Esophagus muscularis mucosa (tissue), 4 donors: ENCODE measurements at places on chromosomes 13 and 19. TPM values are rescaled to one million over a fixed set of nuclear protein-coding genes. Genes with fewer than 3 reads are reported as not detected.

DNA sequence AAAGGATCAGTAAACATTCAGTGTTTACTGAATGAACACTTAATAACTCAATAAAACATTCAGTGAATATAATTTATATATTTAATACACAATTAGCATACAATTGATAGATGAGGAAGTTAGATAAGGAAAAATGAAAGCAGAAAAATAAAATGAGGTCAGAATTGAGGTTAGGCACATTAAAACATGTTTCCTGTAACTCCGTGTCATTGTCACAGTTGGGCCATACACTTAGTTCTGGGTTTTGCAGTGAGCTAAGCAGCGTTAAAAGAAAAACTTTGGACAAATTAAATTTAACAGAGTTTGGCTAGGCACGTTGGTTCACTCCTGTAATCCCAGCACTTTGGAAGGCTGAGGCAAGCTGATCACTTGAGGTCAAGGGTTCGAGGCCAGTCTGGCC is 71.4 kb downstream of the MIPEP start:
- H3K4me3 ChIP-seq: no peak overlapping the region
- no peaks in the 10 kb centered on the region for H3K4me1 ChIP-seq
- peaks cover 4% of the 10 kb centered on the region for H3K36me3 ChIP-seq
- no peak overlapping the region for H3K27ac ChIP-seq
- no peaks in the 10 kb centered on the region for H3K27me3 ChIP-seq

- no peak for DNase-seq
- no peaks in the 10 kb centered on the region for H3K27me3 ChIP-seq
These were observed 7.0 kb upstream of the EPOR start for GRCh38 chr19:11390933-11391680.

- H3K4me3 ChIP-seq: no peak overlapping the region
- no peaks in the 10 kb centered on the region for H3K4me1 ChIP-seq
- DNase-seq: no peak
- no peak overlapping the region for H3K27ac ChIP-seq
These were observed 6.9 kb upstream of the ZNF431 start for GRCh38 chr19:21134934-21135366.

GRCh38 chr19:13865571-13866462 is 11.1 kb upstream of the NANOS3 start:
- peak; percentile 87 for DNase-seq
- H3K27ac ChIP-seq: peak overlapping the region; percentile 85
- peak overlapping the region; percentile 84 for H3K4me3 ChIP-seq
- H3K36me3 ChIP-seq: no peaks in the 10 kb centered on the region

GRCh38 chr19:49486232-49486631 is 1.2 kb upstream of the RPL13A start:
- no peak overlapping the region for H3K4me3 ChIP-seq
- H3K4me1 ChIP-seq: peaks cover 17% of the 10 kb centered on the region
- no peaks in the 10 kb centered on the region for H3K27me3 ChIP-seq
- peak overlapping the region; percentile 90 for H3K27ac ChIP-seq
- DNase-seq: no peak

- H3K4me3 ChIP-seq: no peak overlapping the region
- H3K27ac ChIP-seq: no peak overlapping the region
- peaks cover 58% of the 10 kb centered on the region for H3K36me3 ChIP-seq
These were observed 6.2 kb downstream of the ZNF416 start for GRCh38 chr19:57572415-57572947.

DNA sequence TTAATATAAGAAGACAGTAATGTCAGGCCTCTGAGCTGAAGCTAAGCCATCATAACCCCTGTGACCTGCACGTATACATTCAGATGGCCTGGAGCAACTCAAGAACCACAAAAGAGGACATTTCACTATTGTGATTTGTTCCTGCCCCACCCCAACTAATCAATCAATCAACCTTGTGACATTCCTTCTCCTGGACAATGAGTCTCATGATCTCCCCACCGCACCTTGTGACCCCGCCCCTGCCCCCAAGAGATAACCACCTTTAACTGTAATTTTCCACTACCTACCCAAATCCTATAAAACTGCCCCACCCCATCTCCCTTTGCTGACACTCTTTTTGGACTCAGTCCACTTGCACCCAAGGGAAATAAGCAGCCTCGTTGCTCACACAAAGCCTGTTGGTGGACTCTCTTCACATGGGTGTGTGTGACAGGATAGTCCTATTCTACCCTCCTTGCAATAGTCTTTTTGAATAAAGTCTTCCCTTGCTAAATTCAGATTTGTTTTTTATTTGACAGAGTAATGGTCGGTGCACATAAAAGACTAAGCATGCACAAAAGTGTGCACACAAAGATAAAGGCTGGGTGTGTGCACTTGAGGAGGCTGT is 14.0 kb downstream of the CD70 start:
- no peak overlapping the region for H3K4me3 ChIP-seq
- no peak overlapping the region for H3K27ac ChIP-seq
- DNase-seq: no peak
- no peaks in the 10 kb centered on the region for H3K36me3 ChIP-seq

DNA sequence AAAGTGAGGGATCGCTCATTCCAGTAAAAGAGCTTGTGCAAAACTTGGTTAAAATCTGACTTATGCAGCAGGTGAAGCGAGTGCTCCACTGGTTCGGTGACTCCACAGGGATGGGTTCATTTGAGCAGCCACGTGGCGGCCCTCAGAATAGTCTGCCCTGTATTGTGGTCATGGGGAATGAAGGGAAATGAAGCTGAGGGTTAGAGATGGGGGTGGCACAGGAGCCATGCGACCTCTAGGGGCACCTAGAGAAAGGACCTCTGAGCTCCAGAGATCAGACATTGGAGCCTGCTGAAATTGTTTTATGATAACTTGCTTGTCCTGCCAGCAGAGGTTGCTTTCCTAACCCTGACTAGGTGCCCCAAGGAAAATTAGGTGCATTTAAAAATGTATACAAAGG is 26.6 kb downstream of the CBY2 start:
- H3K4me1 ChIP-seq: no peaks in the 10 kb centered on the region
- H3K36me3 ChIP-seq: no peaks in the 10 kb centered on the region
- H3K27me3 ChIP-seq: no peaks in the 10 kb centered on the region
- no peak overlapping the region for H3K4me3 ChIP-seq

DNA sequence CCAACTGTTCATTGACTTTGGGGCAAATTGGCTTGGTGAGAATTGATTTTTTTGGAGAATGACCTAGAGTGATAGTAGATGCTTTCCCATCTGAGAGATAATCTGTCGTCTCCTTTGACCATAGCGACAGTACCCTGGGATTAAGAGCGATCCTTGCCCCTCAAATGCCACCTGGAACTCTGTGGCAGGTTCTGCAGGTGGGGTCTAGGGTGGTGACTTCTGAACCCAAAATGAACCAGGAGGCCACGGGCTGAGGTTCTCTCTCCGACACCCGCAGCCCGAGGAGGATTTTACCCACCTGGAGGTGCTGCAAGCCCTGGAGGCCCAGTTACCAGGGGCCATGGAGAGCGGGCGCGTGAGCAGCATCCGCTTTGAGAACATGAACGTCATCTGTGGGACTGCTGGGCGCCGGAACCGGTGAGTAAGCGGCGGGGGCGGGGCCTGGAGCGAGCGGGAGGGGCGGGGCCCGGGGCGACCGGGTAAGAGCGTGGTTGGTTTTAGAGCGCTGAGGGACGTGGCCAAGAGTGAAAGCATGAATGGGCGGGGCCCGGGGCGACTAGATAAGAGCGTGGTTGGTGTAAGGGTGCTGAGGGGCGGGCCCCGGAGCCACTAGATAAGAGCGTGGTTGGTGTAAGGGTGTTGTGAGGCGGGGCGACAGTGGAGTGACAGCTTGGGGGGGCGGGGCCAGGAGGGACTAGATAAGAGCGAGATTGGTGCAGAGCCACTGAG is 8.6 kb downstream of the C19orf81 start:
- DNase-seq: peak; percentile 93
- H3K4me1 ChIP-seq: peaks cover 19% of the 10 kb centered on the region
- H3K27me3 ChIP-seq: peaks cover 99% of the 10 kb centered on the region
- no peaks in the 10 kb centered on the region for H3K36me3 ChIP-seq
- no peak overlapping the region for H3K27ac ChIP-seq

GRCh38 chr13:114004420-114005205 is 30.7 kb upstream of the C13orf46 start:
- peaks cover 10% of the 10 kb centered on the region for H3K36me3 ChIP-seq
- no peak overlapping the region for H3K27ac ChIP-seq
- H3K4me1 ChIP-seq: no peaks in the 10 kb centered on the region
- peak; percentile 94 for DNase-seq
- H3K27me3 ChIP-seq: no peaks in the 10 kb centered on the region
- H3K4me3 ChIP-seq: no peak overlapping the region

DNA sequence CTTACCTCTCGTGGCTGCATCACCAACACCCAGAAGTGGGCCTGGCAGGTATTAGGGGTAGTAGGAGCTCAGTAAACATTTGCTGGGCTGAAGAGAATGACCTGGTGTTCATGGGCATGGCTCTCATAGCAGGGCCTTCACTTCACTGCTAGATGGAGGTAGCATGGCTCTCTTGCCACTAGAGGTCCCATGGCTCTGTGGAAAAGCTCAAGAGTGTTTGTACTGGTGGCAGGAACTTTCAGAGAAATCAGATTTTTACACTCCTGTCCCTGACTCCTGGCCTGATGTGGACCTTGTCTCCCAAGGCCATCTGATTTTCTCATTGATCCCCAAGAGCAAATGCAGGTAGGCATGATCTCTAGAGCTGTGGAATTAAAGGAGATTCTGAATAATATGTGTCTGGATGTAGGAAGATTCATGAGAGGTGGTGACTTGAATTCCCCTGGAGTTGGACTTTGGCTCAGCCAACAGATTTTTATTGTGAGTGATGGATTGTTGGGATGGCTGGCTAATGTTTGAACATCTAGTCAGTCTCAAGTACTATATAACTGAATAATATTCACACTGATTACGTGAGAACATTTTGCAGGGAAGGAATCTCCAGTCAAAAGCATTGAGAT is 5.7 kb downstream of the ZNF574 start:
- H3K27ac ChIP-seq: no peak overlapping the region
- peaks cover 26% of the 10 kb centered on the region for H3K36me3 ChIP-seq
- H3K4me3 ChIP-seq: no peak overlapping the region
- peaks cover 28% of the 10 kb centered on the region for H3K4me1 ChIP-seq
- no peaks in the 10 kb centered on the region for H3K27me3 ChIP-seq

GRCh38 chr19:6023085-6023682 is 45.2 kb upstream of the RANBP3 start:
- DNase-seq: no peak
- peak overlapping the region; percentile 67 for H3K27ac ChIP-seq
- H3K27me3 ChIP-seq: no peaks in the 10 kb centered on the region
- H3K36me3 ChIP-seq: peaks cover 63% of the 10 kb centered on the region

DNA sequence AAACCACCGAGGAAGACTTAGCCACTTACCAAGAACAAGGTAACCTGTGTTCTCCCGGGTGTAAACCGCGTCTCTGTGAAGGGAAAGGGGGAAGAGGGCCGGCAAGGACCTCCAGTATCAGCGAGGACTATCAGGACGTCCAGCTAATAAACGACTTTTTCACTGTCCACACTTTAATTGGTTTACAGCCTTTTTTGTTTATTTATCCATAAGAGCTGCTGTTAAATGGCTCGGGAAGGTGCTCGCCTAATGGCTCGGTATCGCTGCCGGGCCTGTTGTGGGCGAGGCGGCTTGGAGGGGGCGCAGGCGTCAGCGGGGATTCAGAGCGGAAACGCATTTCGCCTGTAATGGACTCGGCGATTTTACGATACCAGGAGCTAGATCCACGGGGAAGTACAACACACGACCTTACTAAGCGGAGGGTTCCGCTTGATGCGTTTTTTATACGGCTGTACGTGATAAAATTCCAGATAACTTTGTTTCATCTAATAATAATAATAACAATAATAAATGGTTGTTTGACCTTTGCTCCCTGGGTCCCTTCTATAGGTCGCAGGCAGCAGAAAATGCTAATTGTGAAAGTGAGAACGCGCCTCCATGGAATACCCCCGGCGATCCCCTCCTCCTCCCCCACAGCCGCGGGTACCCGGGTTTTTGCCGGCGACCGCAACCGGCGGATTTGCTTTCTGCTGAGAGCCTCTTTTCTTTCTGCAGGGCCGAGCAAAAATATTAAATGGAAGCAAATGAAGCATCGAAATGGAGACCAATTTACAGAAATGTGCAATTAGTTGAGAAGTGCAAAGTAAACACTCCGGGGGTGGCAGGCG is 2.5 kb upstream of the PDX1 start:
- peaks cover 25% of the 10 kb centered on the region for H3K4me1 ChIP-seq
- no peaks in the 10 kb centered on the region for H3K36me3 ChIP-seq
- H3K27me3 ChIP-seq: no peaks in the 10 kb centered on the region
- no peak overlapping the region for H3K27ac ChIP-seq
- DNase-seq: peak; percentile 24
- peak overlapping the region; percentile 13 for H3K4me3 ChIP-seq

DNA sequence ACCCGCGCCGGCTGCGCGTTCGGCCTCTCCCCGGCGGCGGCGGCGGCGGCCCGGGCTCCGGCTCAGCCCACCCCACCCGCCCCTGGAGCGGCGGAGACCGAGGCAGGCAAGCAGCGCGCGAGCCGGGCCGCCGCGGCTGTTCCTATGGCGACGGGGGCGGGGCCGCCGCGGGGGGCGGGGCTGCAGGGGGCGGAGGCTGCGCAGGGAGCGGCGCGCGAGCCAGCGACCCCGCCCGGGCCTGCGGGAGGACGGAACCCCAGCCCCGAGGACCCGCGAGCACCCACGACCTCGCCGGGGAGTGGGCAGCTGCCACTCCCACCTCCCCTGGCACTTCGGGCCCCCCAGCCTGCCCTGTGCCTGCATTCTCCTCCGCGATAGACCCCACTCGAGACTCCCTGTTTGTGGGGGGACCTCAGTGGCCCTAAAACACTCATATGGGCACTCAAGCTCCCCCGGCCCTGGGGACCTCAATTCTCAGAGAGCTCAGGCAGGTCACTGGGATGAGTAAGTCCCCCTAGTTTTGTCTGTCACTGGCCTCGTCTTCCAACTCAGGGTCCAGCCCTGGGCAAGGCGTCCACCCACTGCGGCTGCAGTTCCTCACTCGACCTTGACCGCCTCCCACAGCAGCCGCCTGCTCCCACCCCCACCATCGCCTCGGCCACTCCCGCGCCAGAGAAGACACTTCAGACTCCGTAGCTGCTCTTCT is at the start of gene CTXN1:
TSS of gene CTXN1 (minus strand) at position 115 of the 706 bp plus-strand sequence. CDS start 597 bp downstream, outside the sequence.
- H3K4me1 ChIP-seq: peaks cover 98% of the 10 kb centered on the region
- H3K27me3 ChIP-seq: no peaks in the 10 kb centered on the region
- H3K36me3 ChIP-seq: peaks cover 19% of the 10 kb centered on the region
- no peak for DNase-seq

- H3K4me3 ChIP-seq: peak overlapping the region; percentile 43
- DNase-seq: no peak
- H3K27me3 ChIP-seq: peaks cover 10% of the 10 kb centered on the region
- H3K36me3 ChIP-seq: no peaks in the 10 kb centered on the region
These were observed 5.2 kb upstream of the ZNF579 start for GRCh38 chr19:55585658-55586339.

The MBD3L2 gene
- not detected for total RNA-seq

The C3 gene
- total RNA-seq: 665 TPM

The KATNAL1 gene
- total RNA-seq: 43.0 TPM

The OVOL3 gene
- not detected for total RNA-seq

The DENND1C gene
- 0.13 TPM for total RNA-seq

The SYNGR4 gene
- total RNA-seq: not detected

The ZNF296 gene
- total RNA-seq: not detected

The DACT3 gene
- 52.3 TPM for total RNA-seq

The ASPDH gene
- 1.6 TPM for total RNA-seq

The MEIS3 gene
- total RNA-seq: 33.2 TPM

The CGB8 gene
- total RNA-seq: not detected

The ZNF524 gene
- total RNA-seq: 20.8 TPM

The SCEL gene
- 0.29 TPM for total RNA-seq
